Naive B cell (primary cell): ENCODE measurements at places on chromosomes 6 and 20. TPM values are rescaled to one million over a fixed set of nuclear protein-coding genes. Genes with fewer than 3 reads are reported as not detected.
A peak's percentile ranks its signal among the peaks of the same experiment; 100 is the strongest.

Gene SENP6
- 48.8 TPM for polyA plus RNA-seq

- peaks cover 15% of the 10 kb centered on the region for H3K4me1 ChIP-seq
- no peak overlapping the region for H3K4me3 ChIP-seq
- no peaks in the 10 kb centered on the region for H3K36me3 ChIP-seq
Measured at GRCh38 chr6:136980070-136980469, 58.0 kb downstream of the SLC35D3 start.

DNA sequence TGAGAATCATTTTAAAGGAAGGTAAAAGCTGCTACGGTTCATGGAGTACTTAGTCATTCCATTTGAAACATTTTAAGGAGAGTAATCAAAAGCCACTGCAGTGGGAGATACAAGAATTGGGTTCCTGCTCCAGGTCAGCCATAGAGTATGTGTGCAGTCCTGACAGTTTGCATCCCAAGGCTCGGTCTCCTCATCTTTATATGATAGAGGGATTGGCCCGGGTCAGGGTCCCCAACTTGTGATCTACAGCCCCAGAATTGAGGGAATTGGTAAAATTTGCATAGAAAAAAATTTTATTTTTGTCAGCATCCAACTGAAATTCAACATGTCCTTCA, 147.4 kb upstream of the PRND start:
- H3K4me1 ChIP-seq, result no peaks in the 10 kb centered on the region
- H3K27ac ChIP-seq, result no peak overlapping the region
- H3K4me3 ChIP-seq, result no peak overlapping the region
- H3K36me3 ChIP-seq, result no peaks in the 10 kb centered on the region

DNA sequence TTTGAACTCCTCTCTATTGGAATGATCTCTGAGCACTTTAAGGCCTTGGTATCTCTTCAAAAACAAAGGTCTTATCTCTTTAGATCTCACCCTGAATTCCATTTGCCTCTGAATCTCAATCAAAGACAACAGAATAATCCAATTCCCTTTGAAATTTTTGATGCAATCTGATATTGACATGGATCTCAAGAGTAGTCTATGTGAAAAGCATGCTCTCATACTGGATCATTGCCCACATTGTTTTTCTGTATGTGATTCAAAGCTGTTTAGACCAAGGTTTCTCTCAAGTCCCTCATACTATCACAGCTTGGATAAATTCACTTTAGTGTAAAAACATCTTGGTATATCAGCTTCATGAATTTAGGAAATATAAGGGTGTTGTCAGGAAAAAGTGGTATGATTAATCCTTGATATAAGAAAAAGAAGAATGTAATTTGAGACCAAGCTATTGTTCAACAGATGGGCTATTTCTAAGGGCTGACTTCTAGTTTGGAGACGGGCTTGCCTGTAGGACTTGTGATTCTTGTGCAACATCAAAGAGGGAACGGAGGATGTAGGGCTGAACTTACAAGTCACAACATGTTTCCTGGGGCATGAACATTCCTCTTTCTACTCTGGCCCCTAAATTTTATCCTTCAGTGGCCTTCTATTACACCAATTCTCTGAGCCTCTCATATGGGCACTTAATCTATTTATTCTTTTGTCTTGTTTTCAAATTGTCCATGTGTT, 77.9 kb upstream of the CITED2 start:
- H3K4me1 ChIP-seq, result peaks cover 3% of the 10 kb centered on the region
- H3K27ac ChIP-seq, result no peak overlapping the region
- no peak for DNase-seq
- no peaks in the 10 kb centered on the region for H3K27me3 ChIP-seq
- H3K4me3 ChIP-seq, result no peak overlapping the region

Gene COX4I2
- 1.1 TPM for polyA plus RNA-seq

GRCh38 chr20:48724382-48724781, 103.4 kb downstream of the PREX1 start:
- DNase-seq, result no peak
- peaks cover 58% of the 10 kb centered on the region for H3K4me1 ChIP-seq
- H3K36me3 ChIP-seq, result peaks cover 26% of the 10 kb centered on the region
- peak overlapping the region; percentile 50 for H3K4me3 ChIP-seq
- H3K27me3 ChIP-seq, result no peaks in the 10 kb centered on the region
- peak overlapping the region; percentile 37 for H3K27ac ChIP-seq

DNA sequence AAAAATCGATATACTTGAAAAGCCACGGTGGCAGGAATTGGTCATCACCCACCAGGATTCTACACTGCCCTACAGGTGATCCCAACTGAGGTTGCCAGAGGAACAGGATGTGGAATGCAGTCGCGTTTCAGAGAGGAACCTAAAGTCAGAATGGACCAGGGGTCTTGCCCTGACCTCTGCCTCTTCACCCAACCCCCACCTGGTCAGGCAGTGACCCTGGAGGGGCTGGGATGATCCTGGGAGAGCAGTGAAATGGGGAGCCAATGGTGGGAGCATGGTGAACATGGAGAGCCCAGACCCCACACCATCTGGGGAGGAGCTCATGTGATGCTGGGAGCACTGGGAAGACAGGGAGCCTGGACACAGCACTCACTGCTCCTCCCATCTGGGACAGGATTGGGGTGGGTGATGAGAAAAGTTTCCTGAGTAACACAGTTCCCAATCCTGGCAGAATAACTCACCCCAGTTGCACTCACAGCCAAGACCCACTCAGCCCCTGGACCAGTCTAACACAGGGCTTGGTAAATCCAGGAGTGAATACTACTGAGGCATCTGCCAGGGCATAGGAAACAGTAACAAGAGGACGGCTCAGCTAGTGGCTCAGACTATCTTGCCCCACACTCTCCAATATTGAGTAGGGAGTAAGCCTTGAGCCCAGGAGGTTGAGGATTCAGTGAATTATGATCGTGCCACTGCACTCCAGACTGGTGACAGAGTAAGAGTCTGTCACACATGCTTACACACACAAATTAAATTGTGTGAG, 1.7 kb upstream of the ULBP2 start:
- peak overlapping the region; percentile 99 for H3K27ac ChIP-seq
- H3K27me3 ChIP-seq, result peaks cover 91% of the 10 kb centered on the region
- H3K4me1 ChIP-seq, result peaks cover 39% of the 10 kb centered on the region
- no peak overlapping the region for H3K4me3 ChIP-seq
- DNase-seq, result no peak

DNA sequence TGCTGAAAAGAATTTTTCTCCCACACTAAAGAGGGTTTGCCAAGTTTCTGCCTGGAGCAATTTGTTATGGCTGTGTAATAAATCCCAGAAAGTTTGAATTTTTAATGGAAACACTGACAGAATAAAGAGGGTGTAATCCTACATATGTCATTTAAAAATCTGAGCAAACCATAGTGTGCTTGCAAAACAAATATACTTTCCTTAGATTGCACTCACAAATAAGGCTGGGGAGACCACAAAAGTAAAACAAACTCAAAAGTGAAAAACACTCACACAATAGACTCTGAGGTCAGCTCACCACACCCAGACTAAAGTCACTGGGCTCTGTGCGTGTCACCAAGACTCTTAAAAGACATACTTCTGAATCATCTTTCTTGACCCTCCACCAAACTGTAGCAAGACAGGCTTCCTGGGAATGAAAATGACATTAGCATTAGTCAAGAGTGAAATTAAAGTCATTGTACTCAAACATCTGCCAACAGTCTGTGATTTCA, 4.8 kb upstream of the ATXN1 start:
- no peak for DNase-seq
- H3K27me3 ChIP-seq, result peaks cover 13% of the 10 kb centered on the region
- no peaks in the 10 kb centered on the region for H3K36me3 ChIP-seq
- H3K27ac ChIP-seq, result no peak overlapping the region
- no peak overlapping the region for H3K4me3 ChIP-seq

Gene SLC22A3
- not detected for polyA plus RNA-seq

- H3K36me3 ChIP-seq, result no peaks in the 10 kb centered on the region
- no peak for DNase-seq
- H3K27me3 ChIP-seq, result no peaks in the 10 kb centered on the region
- no peak overlapping the region for H3K27ac ChIP-seq
- H3K4me3 ChIP-seq, result no peak overlapping the region
Measured at GRCh38 chr6:56145616-56146015, 101.8 kb downstream of the COL21A1 start.

Gene SOX18
- polyA plus RNA-seq, result not detected

- no peak overlapping the region for H3K27ac ChIP-seq
- H3K4me3 ChIP-seq, result no peak overlapping the region
- no peaks in the 10 kb centered on the region for H3K27me3 ChIP-seq
- peaks cover 5% of the 10 kb centered on the region for H3K4me1 ChIP-seq
Measured at GRCh38 chr20:288956-289692, 1.4 kb downstream of the C20orf96 start.

Gene POPDC3
- polyA plus RNA-seq, result not detected

DNA sequence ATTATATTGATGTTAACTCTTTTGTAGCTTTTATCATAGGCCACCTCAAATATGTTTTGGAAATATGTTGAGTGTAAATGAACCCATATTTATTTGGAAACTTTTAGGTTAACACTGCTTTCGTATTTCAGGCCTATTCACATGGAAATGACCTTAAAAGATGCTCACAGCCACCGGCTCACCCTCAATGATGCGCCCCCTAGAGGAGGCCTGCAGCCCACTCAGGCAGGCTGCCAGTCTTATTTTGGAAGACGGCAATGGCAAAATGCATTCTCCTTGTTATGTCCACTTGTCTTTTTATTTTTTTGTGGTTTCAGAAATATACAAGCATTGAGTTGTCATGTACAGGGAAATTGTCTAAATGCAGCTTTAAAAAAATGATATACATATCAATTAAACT, 869.7 kb downstream of the PHF3 start:
- no peaks in the 10 kb centered on the region for H3K36me3 ChIP-seq
- no peaks in the 10 kb centered on the region for H3K4me1 ChIP-seq
- H3K27ac ChIP-seq, result no peak overlapping the region
